Activated T-helper 9 cell treated with anti-CD3 and anti-CD28 coated beads, Interleukin-2, amount 50 U/mL, for 16 hours (primary cell): ENCODE measurements at places on chromosomes 1 and 21.

DNA sequence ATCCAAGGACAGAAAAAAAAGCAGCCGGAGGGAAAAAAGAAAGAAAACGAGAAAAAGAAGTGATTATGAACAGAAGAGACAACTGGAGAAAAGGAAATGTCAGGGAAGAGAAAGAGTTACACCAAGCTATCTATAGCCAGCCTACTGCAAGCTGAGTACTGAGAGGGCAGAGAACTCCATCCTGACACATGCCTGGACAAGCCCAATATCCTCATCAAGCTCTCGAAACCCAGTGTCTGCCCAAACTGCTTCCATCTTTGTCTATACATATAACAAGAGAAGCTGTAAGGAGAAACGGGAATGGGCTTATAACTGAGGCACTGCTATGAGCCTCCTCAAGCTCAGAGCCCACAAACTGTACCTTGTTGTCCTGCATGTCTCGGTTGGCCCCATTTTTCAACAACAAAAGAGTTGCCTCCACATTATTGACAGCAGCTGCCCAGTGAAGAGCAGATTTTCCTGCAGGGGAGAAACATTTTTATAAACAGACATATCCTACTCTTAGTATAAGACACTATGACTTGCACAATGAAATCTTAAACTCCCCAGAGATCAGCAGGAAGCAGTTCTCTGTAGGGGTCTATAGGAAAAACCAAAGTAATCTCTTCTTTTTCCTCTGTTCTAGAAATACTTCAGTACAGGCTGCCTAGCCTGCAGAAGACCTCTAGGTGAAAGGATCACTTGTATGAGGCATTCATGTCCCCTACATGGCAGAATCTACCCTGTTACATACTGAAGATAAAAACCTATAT is 21.2 kb upstream of the ADAM30 start:
- no peak for DNase-seq

GRCh38 chr1:219900201-219900600 is 28.2 kb downstream of the SLC30A10 start:
- DNase-seq: no peak

DNA sequence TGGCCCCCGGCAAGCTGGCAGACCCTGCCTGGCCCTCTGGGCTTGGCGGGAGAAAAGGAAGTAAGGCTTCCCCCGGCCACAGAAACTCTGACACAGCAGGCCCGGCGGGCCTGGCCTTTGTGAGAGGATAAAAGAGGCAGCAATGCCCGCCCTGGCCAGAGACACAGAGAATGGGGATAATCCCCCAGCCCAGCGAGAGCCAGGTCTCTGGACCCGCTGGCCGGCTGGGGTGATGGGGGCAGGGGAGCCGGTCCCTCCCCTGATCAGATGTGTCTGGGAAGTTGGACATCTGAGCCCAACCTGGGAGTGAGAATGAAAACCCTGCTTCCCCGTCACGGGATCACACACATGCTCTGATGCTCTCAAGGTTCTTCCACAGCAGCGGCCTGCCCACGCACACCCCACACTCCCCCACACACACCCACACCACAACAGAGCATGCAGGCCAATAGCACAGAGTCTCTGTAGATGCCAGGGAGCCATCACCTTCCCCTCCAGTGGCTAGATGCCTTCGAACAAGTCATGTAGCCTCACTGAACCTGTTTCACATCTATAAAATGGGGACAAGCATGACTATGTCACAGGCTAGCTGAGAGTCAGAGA is 4.2 kb downstream of the RSPO1 start:
- DNase-seq: no peak

GRCh38 chr1:47934243-47934805 is 62.9 kb downstream of the TRABD2B start:
- DNase-seq: no peak

DNA sequence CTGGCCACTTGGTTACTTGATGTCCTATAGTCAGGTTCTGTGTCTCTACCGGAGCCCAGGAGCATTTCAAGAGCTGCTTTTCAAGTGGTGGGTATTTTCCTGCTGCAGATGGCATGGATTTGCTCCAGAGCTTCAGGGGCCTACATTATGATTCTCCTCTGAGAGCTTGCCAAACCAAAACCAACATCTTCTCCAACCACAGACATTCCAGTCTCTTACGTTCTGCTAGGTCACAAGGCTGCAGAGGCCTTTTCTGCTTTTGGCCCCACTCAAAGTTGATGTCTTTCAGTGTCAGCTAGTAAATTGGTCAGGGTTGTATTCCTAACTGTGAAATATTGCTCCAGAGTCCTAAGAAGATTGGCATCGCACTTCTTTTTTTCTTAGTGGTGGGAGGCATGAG is 14.7 kb upstream of the AQP10 start:
- DNase-seq: no peak

GRCh38 chr1:171646249-171646560 is 6.3 kb downstream of the MYOC start:
- no peak for DNase-seq

GRCh38 chr1:222691016-222691415 is 21.3 kb downstream of the AIDA start:
- DNase-seq: no peak

DNA sequence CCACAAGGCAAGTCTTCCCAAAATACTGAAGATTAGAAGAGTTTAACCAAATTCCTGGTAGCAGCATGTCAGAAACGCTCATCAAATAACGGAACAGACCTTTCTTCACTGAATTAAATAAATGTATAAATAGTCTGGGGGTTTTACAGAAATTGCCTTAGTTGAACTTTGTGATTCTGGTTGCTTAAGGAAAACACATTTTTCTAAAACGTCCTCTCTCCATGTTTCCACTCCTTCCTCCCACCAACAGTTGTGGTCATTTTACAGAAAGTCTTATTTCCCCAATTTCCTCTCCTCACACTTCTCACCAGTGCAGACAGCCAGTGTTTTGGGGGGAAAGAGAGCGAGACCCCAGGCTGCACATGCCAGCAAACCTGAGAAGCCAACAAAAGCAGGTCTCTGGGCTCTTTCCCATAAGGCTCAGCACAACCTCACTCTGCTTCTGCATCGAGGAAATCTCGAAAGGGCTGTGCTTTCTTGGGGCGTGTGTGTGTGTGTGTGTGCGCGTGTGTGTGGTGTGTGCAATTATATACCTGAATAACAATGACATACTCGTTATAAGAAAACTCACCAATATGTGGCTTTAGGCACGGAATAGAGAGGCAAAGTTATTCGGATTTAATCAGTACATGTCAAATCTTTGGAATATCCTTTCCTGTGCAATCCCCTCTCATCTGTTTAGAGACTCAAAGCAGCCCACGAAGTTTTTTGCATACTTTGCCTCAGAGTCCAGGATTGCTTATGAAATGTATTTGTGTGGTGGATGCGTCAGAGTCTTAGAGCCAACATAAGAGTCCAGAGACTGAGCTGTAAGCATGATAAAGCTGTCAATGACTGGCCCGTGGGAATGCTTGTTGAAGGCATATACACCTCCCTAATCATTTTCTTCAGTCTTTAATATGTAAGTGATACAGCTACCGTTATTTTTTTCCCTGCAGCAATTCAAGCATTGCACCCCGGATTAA is 2.0 kb downstream of the KCNJ15 start:
- no peak for DNase-seq

- DNase-seq: no peak
These were observed 198.5 kb downstream of the RHOU start for GRCh38 chr1:228933753-228934152.

- DNase-seq: no peak
These were observed 54.1 kb upstream of the MUTYH start for GRCh38 chr1:45394342-45394741.

DNA sequence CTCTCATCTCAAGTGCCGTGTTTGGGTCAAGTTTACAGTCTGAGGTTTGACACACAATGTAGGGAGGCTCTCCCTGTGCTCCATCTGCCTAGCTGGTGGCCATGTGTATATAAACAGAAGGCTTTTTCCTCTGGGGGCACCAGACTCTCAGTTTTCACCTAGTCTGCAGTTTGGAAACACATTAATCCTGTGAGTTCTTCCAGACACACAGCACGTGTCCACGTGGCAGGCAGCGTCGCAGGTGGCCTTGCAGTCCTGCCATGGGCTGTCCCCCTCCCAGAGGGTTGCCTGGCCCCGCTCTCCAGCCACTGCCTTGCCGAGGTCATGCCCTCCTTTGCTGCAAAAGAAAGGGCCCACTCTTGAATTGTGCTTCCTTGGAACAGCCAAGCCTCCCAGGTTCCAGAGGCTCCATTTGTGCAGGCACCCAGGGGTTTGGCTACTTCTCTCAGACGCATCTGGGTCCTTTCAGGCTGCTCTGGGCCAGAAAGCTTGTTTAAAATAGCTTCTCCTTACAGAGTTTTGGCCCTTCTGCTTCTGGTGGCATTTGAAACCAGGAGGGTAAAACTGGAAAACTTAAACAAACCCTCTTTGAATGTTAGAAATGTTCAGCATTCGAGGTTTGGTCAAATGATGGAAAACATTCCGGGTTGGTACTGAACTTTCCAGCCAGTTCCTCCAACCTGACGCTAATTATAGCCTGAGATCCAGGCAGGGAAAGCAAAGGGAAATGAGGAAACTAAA is 4.4 kb upstream of the RUNX1 start:
- no peak for DNase-seq

GRCh38 chr1:154495496-154496273 is 6.3 kb upstream of the TDRD10 start:
- no peak for DNase-seq

GRCh38 chr1:212237651-212238050 is 47.6 kb upstream of the PPP2R5A start:
- DNase-seq: no peak

DNA sequence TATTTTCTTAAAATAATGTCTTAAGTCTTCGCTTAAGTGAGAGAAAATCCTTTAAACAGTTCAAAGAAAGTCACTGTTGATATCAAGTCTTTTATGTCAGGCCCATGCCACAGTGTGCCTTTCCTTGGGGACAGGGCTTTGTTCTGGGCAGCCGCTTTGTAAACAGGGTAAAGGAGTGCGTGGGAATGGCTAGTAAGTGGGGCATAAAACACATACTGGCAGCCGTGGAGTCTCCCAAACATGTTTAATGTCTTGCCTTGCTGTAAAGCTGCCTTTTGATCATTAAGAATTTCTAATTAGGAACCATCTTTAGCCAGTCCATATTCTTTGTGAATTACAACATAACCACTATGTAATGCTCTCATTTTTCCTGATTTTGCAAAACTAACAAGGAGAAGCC is 99.7 kb downstream of the PHTF1 start:
- DNase-seq: no peak

- DNase-seq: no peak
These were observed 6.6 kb downstream of the SLC2A5 start for GRCh38 chr1:9062846-9063245.

DNA sequence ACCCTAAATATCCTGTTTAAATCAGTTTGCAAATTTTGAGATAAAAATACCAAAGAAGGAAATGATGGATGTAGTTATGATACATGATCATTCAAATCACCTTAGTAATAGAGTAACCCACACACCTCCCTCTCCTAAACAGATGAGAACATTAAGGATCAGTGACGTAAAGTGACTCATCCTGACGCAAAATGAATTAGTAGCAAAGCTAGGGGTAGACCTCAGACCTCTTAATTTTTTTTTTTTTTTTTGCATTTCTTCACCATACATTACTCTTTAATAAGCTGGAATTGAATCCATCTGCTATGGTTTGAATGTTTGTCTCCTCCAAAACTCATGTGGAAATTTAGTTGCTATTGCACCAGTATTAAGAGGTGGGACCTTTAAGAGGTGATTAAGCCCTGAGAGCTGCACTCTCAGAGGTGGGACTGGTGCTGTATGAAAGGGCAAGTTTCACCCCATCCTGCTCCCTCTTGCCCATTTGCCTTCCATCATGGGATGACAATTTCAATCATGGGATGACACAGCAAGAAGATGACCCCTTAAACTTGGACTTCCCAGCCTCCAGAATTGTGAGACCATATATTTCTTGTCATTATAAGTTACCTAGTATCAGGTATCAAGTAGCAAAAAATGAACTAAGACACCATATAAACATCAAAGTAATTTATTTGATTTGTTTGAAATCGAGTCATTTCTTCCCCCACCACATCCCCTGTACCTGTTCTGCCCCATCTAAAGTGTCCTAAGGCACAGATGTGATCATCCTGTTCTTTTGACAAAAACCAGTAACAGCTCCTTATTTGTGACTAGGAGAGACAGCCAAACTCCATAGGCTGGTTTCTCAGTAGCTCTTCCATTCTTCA is 114.6 kb upstream of the DUSP10 start:
- DNase-seq: no peak

GRCh38 chr1:96073100-96073499 is 648.5 kb upstream of the PTBP2 start:
- no peak for DNase-seq

DNA sequence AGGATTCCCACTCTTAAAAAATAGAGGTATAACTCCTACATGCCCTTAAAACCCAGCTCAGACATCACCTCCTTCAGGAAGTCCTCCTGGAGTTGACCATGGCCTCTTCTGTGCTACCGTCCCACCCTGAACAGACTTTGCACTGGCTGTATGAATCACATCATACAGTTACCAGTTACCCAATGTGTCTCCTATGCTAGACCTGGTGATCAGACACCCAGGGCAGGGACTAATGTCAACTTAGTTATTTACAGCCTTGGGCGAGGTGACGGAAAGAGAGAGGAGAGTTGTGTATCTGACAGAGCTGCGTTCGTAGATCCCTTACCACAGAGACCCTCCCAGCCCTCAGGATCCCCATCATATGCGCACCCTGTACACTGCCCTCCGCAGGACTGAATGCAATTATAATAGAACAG is 72.7 kb downstream of the SLC66A1 start:
- DNase-seq: no peak

DNA sequence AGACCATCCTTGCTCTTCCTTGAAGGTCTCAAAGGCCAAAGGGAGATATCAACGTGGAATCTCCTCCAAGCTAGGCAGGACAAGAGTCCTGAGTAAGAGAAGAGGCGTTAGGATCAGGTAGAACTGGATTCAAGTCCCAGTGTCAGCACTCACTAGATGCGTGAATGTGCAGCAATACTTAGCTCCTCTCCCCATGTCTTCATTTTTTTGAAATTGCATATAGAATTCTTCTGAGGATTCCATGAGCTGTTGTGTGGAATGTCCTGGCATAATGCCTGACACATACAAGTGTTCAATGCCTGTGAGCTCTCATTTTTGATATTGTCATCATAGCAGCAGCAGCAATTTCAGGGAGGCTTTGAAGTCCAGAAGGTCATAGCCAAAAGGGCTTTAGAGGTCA is 333.2 kb downstream of the KCNH1 start:
- DNase-seq: no peak

- no peak for DNase-seq
These were observed 9.9 kb downstream of the CFAP410 start for GRCh38 chr21:44329086-44329889.

- DNase-seq: no peak
These were observed 73.5 kb downstream of the LRIG2 start for GRCh38 chr1:113146242-113147072.

GRCh38 chr1:51605961-51606723 is 10.8 kb upstream of the OSBPL9 start:
- no peak for DNase-seq
